ENCODE measurements at places on chromosomes 3 and 15. TPM values are rescaled to one million over a fixed set of nuclear protein-coding genes. Genes with fewer than 3 reads are reported as not detected.

- peaks cover 6% of the 10 kb centered on the region for H3K27me3 ChIP-seq
- DNase-seq: no peak
- no peak overlapping the region for H3K4me3 ChIP-seq
- H3K4me1 ChIP-seq: no peaks in the 10 kb centered on the region
- H3K36me3 ChIP-seq: no peaks in the 10 kb centered on the region
These were observed 10.5 kb upstream of the BUB1B start for GRCh38 chr15:40150163-40150925.

Gene SLC22A14
- 0.17 TPM for total RNA-seq

- peaks cover 28% of the 10 kb centered on the region for H3K4me1 ChIP-seq
- DNase-seq: peak; percentile 70
- H3K4me3 ChIP-seq: peak overlapping the region; percentile 88
- H3K27me3 ChIP-seq: peaks cover 40% of the 10 kb centered on the region
- H3K36me3 ChIP-seq: no peaks in the 10 kb centered on the region
These were observed 1.4 kb downstream of the IGF1R start for GRCh38 chr15:98649472-98650416.

GRCh38 chr3:14200841-14201240 lies 22.2 kb downstream of the LSM3 start:
- H3K27me3 ChIP-seq: no peaks in the 10 kb centered on the region
- H3K36me3 ChIP-seq: peaks cover 5% of the 10 kb centered on the region
- H3K4me3 ChIP-seq: no peak overlapping the region
- H3K27ac ChIP-seq: no peak overlapping the region
- peaks cover 8% of the 10 kb centered on the region for H3K4me1 ChIP-seq

DNA sequence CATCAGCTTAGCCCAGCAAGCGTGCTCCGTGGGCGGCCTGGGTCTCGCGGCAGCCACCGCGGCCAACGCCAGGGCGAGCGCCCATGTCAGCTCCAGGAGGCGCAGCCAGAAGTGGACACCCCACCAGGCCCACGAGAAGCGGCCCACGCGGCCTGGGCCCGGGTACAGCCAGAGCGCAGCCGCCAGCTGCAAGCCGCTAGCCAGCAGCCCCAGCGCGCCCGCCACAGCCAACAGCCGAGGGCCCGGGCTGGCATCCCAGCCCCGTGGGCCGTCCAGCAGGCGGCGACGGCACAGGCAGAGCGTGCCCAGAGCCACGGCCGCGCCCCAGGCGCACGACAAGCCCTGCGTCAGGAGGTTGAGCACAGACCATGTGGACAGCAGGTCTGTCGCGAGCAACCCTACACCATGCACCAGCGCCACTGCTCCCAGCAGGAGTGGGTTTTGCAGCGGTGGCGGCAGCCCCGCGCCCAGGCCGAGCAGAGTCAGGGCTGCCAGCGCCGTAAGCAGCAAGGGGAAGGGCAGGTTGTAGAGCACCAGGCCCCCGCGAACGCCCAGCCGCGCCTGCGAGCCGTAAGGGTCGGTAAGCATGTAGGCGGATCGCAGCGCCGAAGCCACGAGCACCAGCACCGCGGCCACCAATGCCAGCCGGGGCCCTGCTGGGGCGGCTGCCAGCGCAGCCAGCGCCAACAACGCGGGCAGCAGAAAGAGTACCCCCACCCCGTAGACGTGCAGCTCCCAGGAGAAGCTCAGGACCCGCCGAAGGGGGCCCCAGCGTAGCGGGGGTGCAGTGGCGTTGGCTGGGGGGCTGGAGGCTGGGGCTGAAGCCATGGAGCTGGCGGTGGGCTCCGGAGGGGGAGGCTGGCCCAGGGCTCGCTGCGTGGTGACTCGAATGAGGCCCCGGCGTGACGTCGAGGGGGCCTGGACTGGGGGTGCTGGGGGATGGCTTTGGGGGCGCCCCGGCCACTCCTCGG lies 4.9 kb downstream of the PRRT3 start:
- H3K27me3 ChIP-seq: no peaks in the 10 kb centered on the region
- H3K4me1 ChIP-seq: peaks cover 10% of the 10 kb centered on the region
- no peak for DNase-seq
- no peaks in the 10 kb centered on the region for H3K36me3 ChIP-seq
- H3K27ac ChIP-seq: no peak overlapping the region

DNA sequence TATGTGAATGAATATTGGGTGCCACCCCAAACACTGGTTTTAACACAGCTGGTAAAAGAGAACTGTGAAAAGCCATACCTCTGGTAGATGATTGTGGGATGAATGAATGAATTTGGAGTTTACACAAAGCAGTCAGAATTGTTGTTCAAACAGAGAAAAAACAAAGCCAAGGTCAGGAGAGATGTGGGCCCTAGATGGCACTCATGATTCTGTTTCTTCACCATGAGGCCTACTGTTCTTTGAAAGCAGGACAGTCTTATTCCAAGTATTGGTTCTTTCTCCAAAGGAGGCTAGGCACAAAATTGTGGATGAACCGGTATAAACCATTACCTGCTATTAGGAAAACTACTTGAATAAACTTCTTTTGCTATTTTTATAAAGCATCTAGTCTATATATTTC lies 97.6 kb downstream of the SAMMSON start:
- no peaks in the 10 kb centered on the region for H3K36me3 ChIP-seq
- H3K4me3 ChIP-seq: no peak overlapping the region
- peaks cover 8% of the 10 kb centered on the region for H3K27me3 ChIP-seq
- DNase-seq: no peak
- no peak overlapping the region for H3K27ac ChIP-seq

GRCh38 chr3:126974756-126975155 lies 8.2 kb upstream of the PLXNA1 start:
- no peak overlapping the region for H3K4me3 ChIP-seq
- H3K4me1 ChIP-seq: peaks cover 5% of the 10 kb centered on the region
- no peak overlapping the region for H3K27ac ChIP-seq
- peaks cover 14% of the 10 kb centered on the region for H3K27me3 ChIP-seq
- DNase-seq: no peak

GRCh38 chr3:17771177-17772017 lies 29.0 kb upstream of the TBC1D5 start:
- no peak for DNase-seq
- H3K36me3 ChIP-seq: peaks cover 18% of the 10 kb centered on the region

GRCh38 chr3:186842426-186843038 lies at the start of gene ADIPOQ:
Gene ADIPOQ, plus strand, starts transcription at chr3:186842710. Its CDS starts 10,349 bp downstream, at chr3:186853059.
- H3K27me3 ChIP-seq: peaks cover 19% of the 10 kb centered on the region
- H3K4me1 ChIP-seq: no peaks in the 10 kb centered on the region
- DNase-seq: no peak
- H3K36me3 ChIP-seq: no peaks in the 10 kb centered on the region

DNA sequence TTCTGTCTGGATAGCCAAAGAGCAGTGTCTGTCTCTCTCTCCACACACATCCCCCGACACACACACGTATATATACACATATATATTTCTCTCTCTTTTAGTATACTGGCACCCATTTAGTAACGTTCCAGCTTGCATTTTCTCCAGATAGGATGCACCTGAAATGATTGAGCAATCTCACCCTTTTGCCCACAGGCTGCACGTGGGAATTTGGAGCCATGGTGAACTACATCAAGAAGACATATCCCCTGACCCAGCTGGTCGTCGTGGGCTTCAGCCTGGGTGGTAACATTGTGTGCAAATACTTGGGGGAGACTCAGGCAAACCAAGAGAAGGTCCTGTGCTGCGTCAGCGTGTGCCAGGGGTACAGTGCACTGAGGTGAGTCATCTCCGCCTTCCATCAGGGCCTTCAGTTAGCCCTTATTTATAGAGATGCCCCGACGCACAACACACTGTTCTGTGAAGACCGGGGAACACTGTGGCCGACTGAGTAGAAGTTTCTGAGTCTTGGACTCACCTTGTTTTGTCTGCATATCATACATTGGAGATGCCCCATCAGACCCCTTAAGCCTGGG lies 45.7 kb downstream of the RLBP1 start:
- no peak overlapping the region for H3K27ac ChIP-seq
- no peak overlapping the region for H3K4me3 ChIP-seq
- H3K36me3 ChIP-seq: peaks cover 3% of the 10 kb centered on the region
- DNase-seq: no peak
- H3K27me3 ChIP-seq: no peaks in the 10 kb centered on the region
- H3K4me1 ChIP-seq: peaks cover 3% of the 10 kb centered on the region

Gene LRRC34
- total RNA-seq: 8.1 TPM

GRCh38 chr3:42901073-42901415 lies 4.9 kb upstream of the ZNF662 start:
- no peak for DNase-seq
- no peak overlapping the region for H3K27ac ChIP-seq
- H3K36me3 ChIP-seq: peaks cover 9% of the 10 kb centered on the region

- H3K4me1 ChIP-seq: peaks cover 15% of the 10 kb centered on the region
- H3K27ac ChIP-seq: peak overlapping the region; percentile 73
- DNase-seq: peak; percentile 56
- H3K36me3 ChIP-seq: peaks cover 4% of the 10 kb centered on the region
- H3K27me3 ChIP-seq: peaks cover 3% of the 10 kb centered on the region
These were observed 7.8 kb downstream of the GP9 start for GRCh38 chr3:129068291-129068886.

DNA sequence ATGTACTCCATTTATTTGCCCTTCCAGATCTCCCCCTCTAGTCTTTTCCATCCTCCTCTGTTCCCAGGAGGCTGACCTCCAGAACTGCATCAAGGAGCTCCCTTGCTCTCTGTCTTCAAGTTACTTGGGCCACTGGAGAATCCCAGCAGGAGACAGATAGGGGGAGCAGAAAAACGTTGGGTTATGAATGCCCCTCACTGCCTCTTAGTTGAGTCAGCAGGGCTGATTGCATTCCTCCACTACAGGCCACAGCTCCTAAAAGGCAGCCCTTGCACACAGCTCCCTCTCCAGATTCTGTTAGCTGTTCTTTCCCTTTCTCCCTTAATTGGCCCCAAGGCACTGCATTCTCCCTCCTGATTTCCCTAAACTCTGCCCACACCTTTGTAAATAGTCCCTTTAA lies 12.4 kb upstream of the CEP152 start:
- no peak overlapping the region for H3K27ac ChIP-seq
- H3K4me1 ChIP-seq: no peaks in the 10 kb centered on the region
- H3K4me3 ChIP-seq: no peak overlapping the region
- peaks cover 21% of the 10 kb centered on the region for H3K27me3 ChIP-seq
- H3K36me3 ChIP-seq: no peaks in the 10 kb centered on the region
- DNase-seq: no peak

- H3K27ac ChIP-seq: no peak overlapping the region
- no peak for DNase-seq
- H3K27me3 ChIP-seq: no peaks in the 10 kb centered on the region
- no peak overlapping the region for H3K4me3 ChIP-seq
- H3K4me1 ChIP-seq: no peaks in the 10 kb centered on the region
These were observed 294.4 kb upstream of the TPM1 start for GRCh38 chr15:62748196-62748595.

DNA sequence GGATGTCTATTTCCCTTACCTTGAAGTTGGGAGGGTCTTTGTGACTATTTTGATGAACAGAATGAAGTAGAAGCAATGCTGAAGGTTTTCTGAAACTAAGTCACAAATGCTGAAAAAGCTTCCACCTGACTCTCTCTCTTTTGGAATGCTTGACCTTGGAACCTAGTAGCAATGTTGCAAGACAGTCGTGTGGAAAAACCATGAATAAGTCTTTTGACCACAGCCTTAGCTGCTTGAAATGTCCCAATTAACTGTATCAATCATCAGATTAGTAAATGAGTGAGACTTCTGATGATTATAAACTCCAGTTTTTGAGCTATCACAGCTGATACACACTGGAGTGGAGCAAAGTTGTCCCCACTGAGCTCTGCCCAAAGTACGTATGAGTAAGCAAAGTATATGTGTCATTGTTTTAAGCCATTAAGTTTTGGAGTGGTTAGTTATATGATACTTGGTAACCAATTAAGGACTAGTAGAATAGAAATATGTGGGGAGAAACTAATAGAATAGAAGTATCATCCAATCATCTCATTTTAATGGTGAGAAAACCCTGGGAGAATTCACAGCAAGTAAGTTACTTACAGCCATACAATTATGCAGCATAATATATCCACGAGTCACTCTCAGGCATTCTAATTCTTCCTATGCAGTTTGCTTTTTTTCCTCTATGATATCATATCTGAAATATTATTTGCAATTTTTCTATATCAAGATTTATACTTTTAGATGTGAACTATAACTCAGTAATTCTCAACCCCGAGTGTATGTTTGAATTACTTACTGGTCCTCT lies 1010.6 kb downstream of the ROBO2 start:
- peaks cover 2% of the 10 kb centered on the region for H3K4me1 ChIP-seq
- H3K36me3 ChIP-seq: no peaks in the 10 kb centered on the region
- H3K4me3 ChIP-seq: no peak overlapping the region
- H3K27ac ChIP-seq: no peak overlapping the region
- no peaks in the 10 kb centered on the region for H3K27me3 ChIP-seq
- no peak for DNase-seq

Gene ACKR4
- total RNA-seq: not detected

- DNase-seq: peak; percentile 45
- peaks cover 3% of the 10 kb centered on the region for H3K27me3 ChIP-seq
- H3K27ac ChIP-seq: peak overlapping the region; percentile 95
- H3K4me3 ChIP-seq: peak overlapping the region; percentile 63
These were observed 88.7 kb upstream of the POMGNT2 start for GRCh38 chr3:43194490-43195114.

DNA sequence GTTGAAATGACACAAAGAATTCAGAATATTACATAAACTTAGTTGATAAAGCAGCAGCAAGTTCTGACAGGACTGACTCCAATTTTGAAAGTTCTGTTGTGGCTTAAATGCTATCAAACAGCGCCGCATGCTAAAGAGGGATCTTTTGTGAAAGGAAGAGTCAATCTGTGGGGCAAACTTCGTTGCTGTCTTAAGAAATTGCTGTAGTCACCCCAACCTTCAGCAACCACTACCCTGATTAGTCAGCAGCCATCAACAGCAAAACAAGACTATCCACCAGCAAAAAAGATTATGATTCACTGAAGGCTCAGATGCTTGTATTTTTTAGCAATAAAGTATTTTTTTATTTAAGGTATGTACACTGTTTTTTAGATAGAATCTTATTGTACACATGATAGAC lies 14.2 kb downstream of the CRBN start:
- H3K27ac ChIP-seq: no peak overlapping the region
- H3K36me3 ChIP-seq: peaks cover 44% of the 10 kb centered on the region
- no peaks in the 10 kb centered on the region for H3K4me1 ChIP-seq
- no peak for DNase-seq
- no peaks in the 10 kb centered on the region for H3K27me3 ChIP-seq

DNA sequence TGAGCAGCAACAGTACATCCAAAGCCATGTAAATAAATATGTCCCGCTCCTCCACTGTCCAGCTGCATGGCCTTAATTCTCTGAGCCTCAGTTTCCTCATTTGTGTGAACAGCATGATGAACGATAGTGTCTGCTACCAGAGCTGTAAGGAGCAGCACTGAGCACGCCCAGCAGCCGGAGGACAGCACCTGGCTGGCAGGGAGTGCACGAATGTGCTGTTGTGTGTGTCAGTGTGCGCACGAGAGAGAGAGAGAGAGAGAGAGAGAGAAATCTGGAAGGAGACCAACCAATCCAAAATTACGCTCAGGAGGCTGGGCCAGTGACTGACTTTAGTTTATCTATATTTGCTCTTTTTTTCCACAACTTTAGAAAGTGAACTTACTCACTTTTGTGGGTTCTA lies 26.6 kb upstream of the PLXNA1 start:
- H3K36me3 ChIP-seq: no peaks in the 10 kb centered on the region
- DNase-seq: no peak
- H3K27ac ChIP-seq: no peak overlapping the region
- no peaks in the 10 kb centered on the region for H3K27me3 ChIP-seq
- H3K4me1 ChIP-seq: no peaks in the 10 kb centered on the region

- peaks cover 7% of the 10 kb centered on the region for H3K4me1 ChIP-seq
- H3K27me3 ChIP-seq: no peaks in the 10 kb centered on the region
- no peak overlapping the region for H3K4me3 ChIP-seq
- H3K36me3 ChIP-seq: peaks cover 18% of the 10 kb centered on the region
- no peak overlapping the region for H3K27ac ChIP-seq
- no peak for DNase-seq
These were observed 8.8 kb downstream of the MAP2K5 start for GRCh38 chr15:67551207-67551743.

Gene ISLR2
- total RNA-seq: not detected

Gene PRICKLE2
- total RNA-seq: not detected

Gene CNTN3
- total RNA-seq: not detected
